ENCODE measurements at places on chromosomes 6 and 20.

DNA sequence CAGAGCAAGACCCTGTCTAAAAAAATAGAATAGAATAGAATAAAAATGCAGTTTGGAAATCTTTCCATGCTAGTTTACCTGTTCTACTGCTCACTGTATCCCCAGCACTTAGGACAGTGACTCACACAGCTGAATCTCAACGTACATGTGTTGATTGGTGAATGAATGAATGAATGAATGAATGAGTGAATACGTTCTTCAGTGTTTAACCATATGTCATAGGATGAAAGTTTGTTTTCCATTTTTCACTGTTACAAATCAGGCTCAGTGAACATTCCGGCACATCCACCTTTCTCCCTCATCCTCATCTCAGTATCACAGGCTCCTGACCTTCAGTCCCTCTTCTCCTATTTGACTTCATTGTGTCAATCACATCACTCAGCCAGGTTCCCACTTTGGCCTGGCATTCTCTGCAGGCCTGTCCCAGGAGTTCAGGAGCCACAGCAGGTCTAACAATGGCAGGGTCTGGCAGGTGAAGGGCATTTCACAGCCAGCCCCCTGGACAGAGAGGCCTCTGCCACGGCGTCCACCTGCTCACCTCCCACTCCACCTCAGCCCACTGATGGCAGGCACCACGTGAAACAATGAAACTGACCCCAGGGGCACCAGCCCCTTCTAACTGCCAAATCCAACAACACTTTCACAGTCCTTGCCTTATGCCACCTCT, 7.9 kb downstream of the ZC3H12D start:
- DNase-seq, result no peak

GRCh38 chr20:48215536-48215935, 430.3 kb upstream of the SULF2 start:
- no peak for DNase-seq

DNA sequence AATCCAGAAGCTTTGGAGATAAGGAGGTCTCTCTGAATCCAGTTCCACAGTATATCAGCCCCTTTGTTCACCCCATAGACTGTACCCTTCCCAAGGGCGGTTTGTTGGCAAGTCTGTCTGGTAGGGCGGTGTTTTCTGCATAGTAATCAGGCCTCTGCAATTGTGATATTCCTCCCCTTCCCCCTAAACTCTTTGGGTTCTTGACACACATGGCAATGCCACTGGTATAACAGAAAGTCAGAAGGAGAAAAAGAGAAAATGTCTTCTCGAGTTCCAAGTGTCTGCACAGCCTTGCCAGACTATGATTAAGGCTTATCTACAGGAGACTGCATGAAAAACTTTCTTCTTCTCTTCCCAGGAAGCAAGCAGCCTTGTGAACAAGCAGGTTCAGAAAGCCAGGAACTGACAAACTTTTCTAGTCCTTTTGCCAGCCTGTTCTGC, 45.6 kb downstream of the FOXO3 start:
- no peak for DNase-seq

DNA sequence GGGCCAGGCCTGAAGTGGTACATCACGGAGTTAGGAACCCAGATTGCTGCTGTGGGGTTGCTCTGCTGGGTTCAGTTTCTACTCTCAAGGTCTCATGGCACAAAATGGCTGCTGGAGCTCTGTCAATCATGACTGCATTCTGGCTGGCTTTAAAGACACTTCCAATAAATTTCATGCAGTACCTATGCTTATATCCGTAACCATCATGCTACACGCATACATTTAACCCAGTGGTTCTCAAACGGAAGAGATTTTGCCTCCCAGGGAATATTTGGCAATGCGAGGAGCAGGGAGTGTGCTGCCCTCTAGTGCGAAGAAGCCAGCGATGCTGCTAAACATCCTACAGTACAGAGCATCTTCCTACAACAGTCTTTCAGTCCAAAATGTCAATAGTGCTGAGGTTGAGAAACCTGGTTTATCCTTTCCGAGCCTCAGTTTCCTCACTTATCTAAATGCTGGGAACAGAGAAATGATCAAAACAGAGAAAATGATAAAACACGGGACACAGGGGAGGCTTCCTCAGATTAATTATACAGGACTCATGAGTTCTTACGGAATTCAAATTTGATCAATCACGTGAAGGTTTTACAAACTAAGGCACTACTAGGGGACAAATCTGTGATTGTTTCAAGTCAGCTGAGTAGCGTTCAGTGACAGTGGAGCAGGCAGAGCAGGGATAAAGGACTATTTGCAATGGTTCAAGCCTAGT, 9.6 kb upstream of the SLC2A10 start:
- DNase-seq, result no peak

GRCh38 chr6:125818225-125818657, 27.5 kb downstream of the NCOA7 start:
- no peak for DNase-seq

- no peak for DNase-seq
Measured at GRCh38 chr20:10468340-10468845, 33.3 kb downstream of the SLX4IP start.

DNA sequence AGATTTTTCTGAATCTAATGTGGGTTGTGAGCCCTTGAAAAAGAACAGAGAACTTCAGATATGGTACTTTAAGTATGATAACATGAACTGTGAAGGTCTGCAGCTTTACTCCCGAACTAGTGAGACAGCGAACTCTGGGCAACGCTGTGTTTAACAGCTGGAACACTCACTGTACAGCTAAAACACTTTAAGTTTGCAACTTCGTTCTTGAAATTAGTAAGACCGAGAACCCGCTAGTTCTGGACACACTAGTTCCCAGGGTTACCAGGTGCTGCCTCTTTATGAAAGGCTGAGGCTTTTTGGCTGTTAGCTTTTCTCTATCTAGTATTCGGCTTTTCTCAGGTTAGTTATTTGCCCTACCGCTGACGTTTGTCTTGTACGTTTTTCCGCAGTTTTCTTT, 52.9 kb downstream of the RIOK1 start:
- DNase-seq, result no peak

DNA sequence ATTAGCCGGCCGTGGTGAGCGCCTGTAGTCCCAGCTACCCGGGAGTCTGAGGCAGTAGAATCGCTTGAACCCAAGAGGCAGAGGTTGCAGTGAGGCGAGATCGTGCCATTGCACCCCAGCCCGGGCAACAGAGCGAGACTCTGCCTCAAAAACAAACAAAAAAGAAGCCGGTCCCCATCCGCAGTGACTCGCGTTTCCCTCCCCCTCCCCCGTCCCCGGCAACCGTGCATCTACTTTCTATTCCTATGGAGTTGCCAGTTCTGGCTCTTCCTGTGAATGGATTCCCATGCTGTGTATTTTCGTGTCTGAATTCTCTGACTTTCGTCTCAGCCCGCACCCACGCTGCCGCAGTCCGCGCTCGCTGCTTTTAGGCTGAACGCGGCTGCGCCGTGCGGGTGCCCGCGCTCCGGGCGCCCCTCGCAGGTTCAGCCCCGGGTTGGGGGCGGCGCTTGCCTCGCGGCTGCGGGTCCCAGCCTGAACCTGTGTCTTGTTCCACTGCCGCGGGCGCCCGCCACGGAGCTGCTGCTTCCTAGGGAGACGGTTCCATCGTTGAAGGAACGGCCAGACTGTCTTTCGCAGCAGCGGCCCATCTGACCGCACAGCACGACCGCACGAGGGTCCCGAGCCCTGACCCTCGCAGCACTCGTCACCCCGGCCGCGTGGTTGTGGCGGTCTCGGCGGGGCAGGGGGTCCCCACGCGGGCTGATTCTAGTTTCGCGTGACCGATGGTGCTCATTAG, 1.1 kb upstream of the MRGBP start:
- no peak for DNase-seq

DNA sequence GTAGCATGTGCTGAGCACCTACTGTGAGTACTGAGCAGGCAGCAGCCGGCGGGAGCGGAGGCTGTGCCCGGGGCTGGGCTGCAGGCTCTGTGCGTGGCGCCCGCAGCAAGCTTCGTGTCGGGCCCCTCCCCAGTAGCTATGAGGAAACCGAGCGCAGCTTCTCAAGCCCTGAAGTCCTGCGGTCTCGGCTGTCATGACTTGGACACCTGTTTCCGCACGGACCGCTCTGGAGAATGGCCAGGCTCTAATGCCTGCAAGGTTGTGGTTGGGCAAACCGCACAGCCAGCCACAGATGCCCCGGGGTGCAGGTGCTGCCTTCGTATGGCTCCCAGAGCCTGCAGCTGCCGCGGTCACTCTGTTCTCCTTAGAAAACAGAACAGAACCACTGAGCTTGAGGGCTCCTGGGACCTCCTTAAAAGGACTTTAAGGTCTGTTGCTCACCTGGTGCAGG, 33.7 kb downstream of the PYGB start:
- DNase-seq, result peak; percentile 30

GRCh38 chr20:63248835-63249591, 5.2 kb downstream of the NKAIN4 start:
- no peak for DNase-seq

- DNase-seq, result no peak
Measured at GRCh38 chr6:113403966-113404595, 453.1 kb upstream of the MARCKS start.

GRCh38 chr6:41247882-41248705, 19.9 kb downstream of the TREML4 start:
- no peak for DNase-seq

GRCh38 chr6:12893036-12893435, 176.5 kb downstream of the PHACTR1 start:
- no peak for DNase-seq

DNA sequence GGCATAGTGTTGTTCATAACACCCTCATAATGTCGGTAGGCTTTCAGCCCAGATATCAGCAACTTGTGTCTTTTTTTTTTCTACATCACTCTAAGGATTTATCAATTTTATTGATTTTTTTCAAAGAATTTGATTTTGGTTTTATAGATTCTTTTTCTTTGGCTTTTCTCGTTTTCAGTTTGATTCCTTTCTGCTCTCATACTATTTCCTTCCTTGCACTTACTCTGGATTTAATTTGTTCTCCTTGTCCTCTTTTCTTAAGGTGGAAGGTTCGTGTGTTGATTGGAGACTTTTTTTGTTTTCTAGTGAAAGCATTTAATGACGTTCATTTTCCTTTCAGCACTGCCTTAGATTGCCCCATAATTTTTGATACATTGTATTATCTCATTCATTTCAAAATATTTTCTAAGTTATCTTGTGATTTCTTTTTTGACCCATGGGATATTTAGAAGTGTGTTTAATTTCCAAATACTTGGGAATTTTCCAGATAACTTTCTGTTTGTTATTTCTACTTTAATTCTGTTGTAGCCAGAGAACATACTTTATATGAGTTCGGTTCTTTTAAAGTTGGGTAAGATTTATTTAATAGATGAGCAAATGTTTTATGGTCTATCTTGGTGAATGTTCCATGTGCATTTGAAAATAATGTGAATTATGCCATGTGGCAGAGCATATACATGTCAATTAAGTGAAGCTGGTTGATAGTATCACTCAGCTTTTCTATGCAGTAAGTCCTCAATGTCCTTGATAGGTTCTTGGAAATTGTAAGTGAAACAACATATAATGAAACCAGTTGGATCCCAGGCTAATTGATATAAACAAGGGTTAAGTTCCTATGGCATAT, 62.8 kb downstream of the IRF4 start:
- DNase-seq, result no peak

GRCh38 chr6:91173651-91174050, 586.8 kb upstream of the MAP3K7 start:
- DNase-seq, result no peak

GRCh38 chr20:62506087-62506486, 30.3 kb upstream of the GATA5 start:
- DNase-seq, result no peak

DNA sequence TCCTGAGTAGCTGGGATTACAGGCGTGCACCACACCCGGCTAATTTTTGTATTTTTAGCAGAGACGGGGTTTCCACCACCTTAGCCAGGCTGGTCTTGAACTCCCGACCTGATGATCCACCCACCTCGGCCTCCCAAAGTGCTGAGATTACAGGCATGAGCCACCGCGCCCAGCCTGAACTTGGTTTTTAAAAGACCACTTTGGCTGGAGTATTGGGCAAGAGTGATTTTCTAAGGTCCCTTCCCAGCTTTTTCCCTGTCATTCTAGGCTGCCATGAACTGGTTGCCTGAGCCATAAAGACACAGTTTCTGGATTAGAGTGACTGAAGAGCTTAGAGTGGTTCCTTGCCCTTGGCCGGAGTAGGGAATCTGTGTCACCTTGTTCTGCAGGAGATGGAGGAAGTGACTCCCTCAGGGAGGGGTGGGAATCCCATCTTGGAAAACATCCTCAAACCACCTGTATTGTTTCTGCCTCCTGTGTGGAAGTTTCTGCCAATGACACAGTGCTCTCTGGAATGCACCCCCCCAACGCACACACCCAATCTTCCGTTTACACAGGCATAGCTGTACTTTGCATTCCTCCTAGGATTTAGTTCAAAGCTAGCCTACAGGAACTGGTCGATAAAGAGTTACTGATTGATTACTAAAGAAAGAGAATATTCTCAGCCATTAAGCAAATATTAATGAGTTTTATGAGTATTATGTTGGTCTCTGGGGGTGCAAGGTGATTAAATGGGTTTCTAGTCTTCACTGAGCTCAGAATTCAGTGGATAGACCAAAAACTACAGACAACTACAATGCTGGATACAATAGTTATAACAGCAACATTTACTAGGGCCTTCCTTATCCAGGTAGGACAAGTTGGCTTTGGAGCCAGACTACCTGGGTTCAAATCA, 18.2 kb downstream of the BCL2L1 start:
- DNase-seq, result no peak

- no peak for DNase-seq
Measured at GRCh38 chr6:143755301-143755744, 77.6 kb downstream of the PHACTR2 start.

- DNase-seq, result no peak
Measured at GRCh38 chr6:21201187-21201586, 392.4 kb upstream of the SOX4 start.

DNA sequence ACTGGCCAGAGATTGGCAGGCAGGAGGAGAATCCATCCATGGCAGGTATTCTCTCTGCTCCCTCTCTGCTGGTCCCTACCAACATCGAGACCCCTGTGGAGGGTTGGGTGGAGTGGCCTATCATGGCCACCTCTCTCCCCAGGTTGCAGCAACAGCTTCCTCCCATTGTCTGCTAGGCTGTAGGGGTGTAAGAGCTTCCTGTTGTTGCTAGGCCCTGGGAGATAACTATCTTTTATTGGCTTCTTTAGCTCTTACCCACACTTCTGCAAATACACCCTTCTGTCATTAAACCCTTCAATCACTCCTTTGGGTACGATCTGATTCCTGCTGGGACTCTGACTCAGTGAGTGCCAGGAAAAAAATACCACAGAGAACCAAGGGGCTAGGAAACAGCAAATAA, 66.6 kb upstream of the FAM184A start:
- no peak for DNase-seq

DNA sequence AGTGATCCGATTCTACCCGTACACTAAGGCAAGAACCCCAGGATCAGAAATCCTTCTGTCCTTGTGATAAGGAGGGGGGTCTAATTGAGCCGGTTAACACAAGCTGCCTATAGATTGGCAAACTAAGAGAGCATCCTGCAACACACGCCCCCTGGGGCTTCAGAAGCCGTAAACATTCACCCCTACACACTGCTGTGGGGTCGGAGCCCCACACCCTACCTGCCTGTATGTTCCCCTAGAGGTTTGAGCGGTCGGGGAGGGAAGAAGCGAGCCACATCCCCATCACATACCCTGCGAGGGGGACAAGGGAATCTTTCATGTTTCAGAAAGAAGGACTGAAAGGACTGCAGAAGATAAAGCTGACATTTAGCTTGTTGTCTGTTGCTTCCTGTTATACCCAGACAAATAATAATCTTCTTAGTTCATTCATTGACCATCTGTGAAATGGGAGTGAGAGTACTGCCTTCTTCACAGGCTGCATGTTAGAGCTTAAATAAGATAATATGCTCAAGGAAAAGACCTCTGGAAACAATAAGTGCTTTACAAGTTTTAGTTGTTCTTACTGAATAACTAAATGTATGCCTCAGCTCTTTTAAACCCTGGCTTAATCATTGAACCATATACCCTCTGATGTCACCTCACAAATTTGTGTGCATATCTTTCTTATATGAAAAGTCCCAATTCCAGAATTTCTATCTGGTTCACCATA, 74.2 kb upstream of the RNF217 start:
- no peak for DNase-seq
